Hematopoietic multipotent progenitor cell treated with erythropoietin and hydrocortisone succinate and interleukin-3 and kit ligand, for 17 days (in vitro differentiated cells): ENCODE measurements at places on chromosomes 16 and 17.

DNA sequence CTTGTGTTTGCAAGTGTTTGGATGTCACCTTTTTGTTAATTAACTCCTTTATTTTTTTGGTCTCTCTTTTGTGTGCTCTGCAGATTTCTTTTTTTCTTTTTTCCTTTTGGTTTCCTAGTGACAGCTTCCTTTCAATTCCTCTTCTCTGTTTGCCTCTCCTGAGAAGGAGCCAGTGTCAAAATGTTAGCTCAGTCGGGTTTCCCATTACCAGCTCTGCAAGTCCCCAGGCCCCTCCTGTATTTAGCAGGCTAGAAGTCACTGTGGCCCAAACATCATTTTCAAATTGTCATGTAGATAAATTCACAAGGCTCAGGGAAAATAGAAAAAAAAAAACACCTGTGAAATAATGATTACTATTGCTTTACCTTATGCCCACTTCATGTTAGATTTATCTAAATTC lies 1621.6 kb downstream of the CDH8 start:
- no peak for DNase-seq

GRCh38 chr17:5344914-5345313 lies 62.8 kb downstream of the RABEP1 start:
- no peak for DNase-seq

DNA sequence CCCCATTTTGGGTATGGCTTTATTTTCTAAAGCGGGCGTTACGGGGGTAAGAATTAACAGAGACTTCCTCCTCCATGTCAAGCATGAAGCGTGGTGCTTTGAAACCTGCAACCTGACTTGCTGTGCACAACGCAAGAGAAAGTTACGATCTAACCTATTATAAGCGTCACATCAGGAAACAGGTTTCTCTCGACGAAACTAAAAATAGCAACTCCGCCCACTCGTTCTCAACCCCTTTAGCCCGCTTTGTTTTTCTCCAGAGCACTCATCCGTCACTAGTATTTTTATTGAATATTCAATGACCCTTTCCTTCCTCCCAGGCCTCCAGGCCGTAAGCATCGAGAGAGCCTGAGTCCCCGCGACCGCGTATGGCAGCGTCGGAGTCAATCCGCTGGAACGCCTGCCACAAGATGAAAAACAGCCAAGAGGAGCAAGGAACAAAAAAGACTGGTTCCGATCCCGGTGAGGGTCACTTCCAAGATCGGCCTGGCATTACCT lies 555 bp downstream of the NUP88 start:
- peak; percentile 67 for DNase-seq

- no peak for DNase-seq
These were observed 34.4 kb upstream of the ZNF750 start for GRCh38 chr17:82874011-82874835.

- DNase-seq: no peak
These were observed 622.2 kb downstream of the TOX3 start for GRCh38 chr16:51924744-51925143.

DNA sequence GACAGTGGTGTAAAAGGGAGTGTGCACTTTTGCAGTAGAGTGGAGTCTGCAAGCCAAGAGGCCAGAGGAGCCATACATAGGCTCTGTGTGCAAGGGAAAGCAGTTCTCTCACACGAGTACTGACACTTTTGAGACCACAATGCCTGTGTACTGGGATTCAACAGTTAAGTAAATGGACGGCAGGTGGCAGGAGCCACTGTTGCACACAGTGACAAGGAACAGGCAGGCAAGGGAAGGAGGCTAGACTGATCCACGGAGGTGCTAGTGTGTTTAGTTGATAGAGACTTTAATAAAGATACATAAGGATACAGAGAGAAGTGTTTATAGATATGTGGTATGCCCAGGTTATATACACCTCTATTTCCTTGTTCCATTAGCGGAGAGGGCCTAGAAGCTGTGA lies 67.0 kb downstream of the MPRIP start:
- DNase-seq: peak; percentile 61

DNA sequence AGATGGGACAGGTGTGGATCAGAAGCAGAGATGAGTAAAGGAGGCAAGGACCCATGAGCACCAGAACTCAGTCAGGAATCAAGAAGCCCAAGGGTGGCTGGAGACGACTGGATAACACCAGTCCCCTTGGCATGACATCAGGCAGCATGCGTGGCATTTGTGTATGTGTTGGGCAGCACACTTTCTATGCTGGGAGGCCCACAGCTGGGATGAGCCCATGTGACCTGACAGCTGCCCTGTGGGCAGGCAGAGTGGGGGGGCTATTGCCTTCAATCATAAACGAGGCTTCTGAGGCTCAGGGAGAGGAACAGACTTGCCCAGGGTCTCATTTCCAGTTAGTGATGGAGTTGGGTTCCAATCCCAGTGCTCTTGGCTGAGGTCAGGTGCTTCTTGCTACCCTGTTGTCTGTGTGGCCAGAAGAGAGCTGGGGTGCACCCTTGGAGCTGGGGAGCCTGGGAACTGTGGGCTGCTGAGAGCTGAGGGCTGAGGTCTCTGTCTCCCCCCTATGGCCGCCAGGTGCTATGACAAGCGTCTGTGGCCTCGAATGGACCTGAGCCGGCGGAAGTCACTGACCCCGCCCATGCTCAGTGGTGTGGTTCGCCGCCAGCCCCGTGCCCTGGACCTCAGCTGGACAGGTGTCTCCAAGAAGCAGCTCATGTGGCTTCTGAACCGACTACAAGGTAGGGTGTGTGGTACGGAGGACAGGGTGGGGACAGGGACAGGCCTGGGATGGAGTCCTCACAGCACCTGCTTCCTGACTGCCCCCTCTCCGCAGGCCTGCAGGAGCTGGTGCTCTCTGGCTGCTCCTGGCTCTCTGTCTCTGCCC lies 7.1 kb upstream of the ORAI3 start:
- DNase-seq: peak; percentile 88
